Pons (tissue), 1 donor: ENCODE measurements at places on chromosomes 2 and 18.

- no peak for DNase-seq
Measured at GRCh38 chr2:99949963-99950362, 192.4 kb downstream of the AFF3 start.

DNA sequence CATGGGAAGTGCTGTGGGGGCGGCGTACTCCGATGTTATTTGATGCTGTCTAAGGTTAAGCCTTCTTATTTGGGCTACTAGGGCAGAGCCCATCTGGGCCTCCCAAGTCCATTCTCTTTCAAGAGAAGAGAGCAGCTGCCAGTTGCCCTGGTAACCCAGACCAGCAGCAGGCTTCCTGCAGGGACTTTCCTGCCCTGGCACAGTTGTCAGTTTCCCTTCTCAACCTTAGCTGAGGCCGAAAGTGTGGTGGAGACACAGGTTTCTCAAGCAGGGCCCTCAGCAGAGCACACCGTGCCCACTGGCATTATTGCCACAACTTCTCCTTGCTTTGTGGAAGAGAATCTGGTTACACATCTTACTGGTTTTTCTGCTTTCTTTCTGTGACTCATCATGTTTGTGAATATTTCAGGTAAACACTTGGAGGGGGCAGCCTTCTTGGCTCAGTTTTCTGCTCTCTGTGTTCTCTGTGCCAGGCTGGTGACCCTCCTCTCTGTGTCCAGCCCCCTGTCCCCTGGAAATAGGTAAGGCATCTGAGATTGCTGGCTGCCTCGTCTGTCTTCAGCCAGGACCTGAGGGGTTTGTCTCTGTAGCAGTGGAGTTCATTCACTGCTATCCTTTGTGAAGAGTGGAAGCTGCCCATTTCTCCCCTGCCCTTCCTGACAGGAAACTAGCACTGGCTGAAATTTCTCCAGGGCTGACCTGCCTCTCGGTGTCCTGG is 111.0 kb downstream of the B3GNT2 start:
- DNase-seq, result no peak

GRCh38 chr2:110863726-110864125 is 131.4 kb downstream of the ACOXL start:
- DNase-seq, result no peak

DNA sequence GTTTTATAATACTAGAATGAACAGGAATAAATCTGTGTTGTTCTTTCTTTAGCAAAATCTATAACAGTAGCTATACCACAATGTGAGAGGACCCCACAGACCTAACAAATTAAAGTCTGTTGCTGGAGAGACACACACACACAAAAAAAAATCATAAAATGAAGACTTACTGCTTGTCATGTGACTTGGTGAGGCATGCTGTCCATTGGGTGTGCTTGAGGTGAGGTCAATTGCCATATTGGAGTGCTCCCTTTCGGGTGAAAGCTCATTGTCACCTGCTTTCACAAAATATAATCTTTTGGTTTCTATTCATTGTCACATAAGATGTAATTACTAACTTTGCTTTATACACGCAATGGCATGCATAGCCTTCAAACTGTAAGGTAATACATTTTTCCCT is 3.9 kb downstream of the IKZF2 start:
- DNase-seq, result no peak

GRCh38 chr2:216992056-216992675 is 132.3 kb upstream of the TNP1 start:
- no peak for DNase-seq
